ENCODE measurements at places on chromosomes 11 and 22.

- no peak for DNase-seq
Observed at GRCh38 chr11:120710354-120711131, 199.0 kb downstream of the GRIK4 start.

- no peak for DNase-seq
Observed at GRCh38 chr11:76243193-76243956, 37.1 kb upstream of the WNT11 start.

DNA sequence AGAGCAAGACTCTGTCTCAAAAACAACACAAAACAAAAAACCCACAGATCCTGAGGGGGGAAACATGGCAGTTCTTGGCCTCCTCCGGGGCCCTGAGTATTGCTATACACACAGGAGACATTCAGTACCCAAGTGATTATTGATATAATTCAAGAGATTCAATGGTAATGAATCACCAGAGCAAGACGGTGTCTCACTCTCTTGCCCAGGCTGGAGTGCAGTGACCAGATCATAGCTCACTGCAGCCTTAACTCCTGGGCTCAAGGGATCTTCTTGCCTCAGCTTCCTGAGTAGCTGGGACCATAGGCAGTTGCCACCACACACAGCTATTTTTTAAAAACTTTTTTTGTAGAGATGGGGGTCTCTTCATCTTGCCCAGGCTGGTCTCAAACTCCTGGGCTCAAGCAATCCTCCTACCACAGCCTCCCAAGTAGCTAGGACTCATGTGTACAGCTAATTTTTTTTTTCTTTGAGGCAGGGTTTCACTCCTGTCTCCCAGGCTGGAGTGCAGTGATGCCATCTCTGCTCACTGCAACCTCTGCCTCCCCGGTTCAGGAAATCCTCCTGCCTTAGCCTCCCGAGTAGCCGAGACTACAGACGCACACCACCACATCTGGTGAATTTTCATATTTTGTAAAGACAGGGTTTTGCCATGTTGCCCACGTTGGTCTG lies 21.8 kb upstream of the PIK3C2A start:
- no peak for DNase-seq

DNA sequence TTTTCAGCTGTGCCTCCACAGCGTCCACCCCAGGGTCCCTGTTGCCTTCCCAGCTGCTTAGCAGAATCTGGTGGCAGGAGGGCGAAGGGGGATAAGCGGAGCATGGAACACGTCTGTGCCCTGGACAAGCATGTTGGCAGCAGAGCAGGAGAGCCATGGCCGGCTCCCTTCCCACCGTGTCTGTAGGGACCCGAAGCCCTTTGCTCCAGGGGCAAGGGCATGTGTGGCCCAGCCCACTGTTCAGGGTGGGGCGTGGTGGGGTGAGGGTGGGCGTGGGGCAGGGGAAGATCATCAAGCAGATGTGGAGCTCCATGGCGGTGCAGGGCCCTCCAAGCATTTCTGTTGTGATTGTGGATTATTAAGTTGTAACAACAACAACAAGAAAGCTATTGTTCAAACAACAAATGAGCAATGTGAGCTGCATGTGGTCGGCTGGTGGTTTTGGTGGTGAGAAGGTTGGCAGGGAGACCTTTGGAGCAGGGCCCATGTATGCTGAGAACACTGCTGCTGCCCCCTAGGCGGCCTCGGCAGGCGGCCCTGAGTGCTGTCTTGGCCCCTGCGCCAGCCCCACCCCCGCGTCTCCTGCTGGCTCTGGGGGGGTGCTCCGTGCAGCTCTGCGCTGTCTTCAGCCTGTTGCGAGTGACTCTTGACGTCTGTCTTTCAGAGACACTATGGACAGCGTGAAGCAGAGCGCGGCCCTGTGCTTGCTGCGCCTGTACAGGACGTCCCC lies 50.9 kb downstream of the AP2A2 start:
- DNase-seq = no peak

- DNase-seq = no peak
Observed at GRCh38 chr11:112797648-112798293, 163.4 kb upstream of the NCAM1 start.

DNA sequence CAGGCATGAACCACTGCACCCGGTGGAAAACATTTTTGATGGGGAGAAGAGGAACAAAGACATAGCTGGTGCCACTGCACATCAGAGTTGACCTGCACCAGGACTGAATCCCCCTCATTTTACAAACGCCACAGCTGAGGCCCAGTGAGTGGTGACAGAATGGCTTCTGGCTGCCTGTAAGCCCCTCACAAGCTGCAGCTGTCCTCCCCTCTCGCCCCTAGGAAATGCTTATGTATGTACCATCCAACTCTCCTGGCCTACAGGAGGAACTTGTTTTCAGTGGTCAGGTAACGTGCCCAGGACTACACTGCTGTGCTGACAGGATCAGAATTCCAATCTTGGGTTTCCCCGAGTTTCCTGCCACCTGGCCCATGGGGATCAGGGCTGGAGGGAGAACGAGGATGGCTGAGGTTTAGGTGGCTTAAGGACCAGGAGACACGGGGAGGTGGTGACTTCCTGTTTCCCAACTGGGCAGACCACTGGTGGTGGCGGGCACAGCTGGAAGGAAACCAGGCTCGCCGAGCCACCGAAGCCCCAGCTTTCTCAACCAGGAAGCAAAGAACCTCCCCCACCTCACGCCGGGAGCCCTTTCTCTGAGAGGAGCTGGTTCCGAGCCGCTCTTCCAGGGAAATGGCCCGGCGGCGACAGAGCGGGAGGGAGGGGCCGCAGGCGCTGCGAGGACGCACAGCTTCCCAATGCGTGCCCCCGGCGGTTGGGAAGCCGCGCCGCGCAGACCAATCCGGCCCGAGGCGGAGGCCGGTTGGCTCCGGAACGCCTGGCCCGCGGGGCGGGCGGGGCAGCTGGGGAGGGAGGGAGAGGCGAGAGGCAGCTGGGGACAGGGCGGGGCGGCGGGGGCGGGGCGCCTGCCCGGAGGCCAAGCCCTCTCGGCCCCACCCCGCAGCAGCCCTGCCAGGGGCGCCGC lies 1.0 kb upstream of the LRFN4 start:
- no peak for DNase-seq

- DNase-seq = no peak
Observed at GRCh38 chr11:57513911-57514537, 1.5 kb downstream of the SLC43A1 start.

DNA sequence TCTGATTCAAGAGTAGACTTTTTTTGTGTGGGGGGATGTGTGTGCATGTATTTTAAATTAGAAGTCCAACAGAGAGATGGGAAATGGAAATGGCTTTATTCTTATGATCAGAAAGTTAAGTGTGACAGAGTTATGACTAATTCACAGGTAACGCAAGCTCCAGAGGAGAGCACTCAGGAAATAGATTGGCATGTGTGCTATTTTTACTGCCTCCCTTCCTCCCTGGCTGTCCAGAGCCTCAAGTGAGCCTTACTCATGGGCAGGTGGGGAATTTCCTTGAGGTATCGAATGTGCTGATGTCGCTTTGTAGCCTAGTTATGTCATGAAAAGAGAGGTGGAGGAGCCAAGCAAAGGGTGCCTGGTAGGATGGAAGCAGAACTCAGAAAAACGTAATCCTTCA lies 70.3 kb upstream of the BDNF start:
- DNase-seq = no peak

GRCh38 chr11:102459393-102459792 lies 6.8 kb upstream of the TMEM123 start:
- DNase-seq = no peak

GRCh38 chr11:69541501-69542313 lies 60.2 kb downstream of the LINC01488 start:
- DNase-seq = no peak

DNA sequence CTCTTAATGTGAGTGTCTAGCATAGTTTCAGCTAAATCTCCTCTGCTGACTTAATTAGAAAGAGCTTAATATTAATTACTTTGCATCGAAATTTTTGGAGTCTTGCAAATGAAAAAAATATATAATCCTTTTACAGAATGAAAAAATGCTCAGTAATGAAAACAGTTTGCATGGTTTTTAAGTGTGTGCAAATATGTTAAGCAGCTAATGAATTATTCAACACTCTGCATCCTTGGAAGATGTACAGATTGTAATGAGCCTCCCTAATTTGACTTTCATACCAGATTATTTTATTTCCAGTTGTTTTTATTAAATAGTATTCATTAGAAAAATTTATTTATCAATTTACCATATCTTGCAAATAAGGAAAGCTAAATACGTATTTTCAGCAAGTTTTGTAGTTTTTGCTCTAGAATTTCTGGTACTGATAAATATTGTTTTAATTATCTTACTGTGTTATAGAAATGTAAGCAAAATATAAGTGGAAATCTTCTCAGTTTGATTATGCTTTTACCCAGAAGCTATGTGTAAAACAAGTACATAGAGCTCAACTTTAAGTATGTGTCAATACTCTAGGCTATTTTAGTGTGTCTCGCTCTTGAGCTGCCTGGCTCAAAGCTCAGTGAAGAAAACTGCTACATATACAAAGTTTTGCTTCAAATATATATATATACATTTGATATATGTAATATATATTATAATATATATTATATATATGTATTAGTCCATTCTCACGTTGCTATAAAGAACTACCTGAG lies 714.9 kb upstream of the LUZP2 start:
- DNase-seq = no peak

- DNase-seq = no peak
Observed at GRCh38 chr11:9397746-9398680, 13.6 kb downstream of the IPO7 start.

DNA sequence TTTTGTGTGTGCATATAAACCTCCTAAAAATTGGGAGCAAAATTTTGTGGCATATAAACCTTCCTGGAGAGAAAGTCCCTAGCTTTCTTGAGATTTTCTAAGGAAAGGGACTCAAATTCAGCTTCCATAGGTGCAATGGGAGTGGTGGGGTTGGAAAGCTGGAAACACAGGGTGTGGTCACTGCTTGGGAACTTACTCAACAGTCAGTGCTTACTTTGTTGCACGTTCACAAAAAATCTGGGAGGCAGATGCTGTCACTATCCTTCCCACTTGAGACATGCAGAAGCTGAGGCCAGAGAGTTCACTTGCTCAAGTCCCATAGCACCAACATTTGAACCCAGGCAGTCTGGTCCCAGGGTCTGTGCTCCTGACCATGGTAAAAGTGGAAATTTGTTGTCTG lies 3.9 kb upstream of the CATSPERZ start:
- DNase-seq = no peak

Data from CD4-positive, CD25-positive, alpha-beta regulatory T cell (primary cell).